ENCODE measurements at places on chromosomes 4 and X. TPM values are rescaled to one million over a fixed set of nuclear protein-coding genes. Genes with fewer than 3 reads are reported as not detected.

The SORCS2 gene
- total RNA-seq, result not detected

The PAGE5 gene
- total RNA-seq, result not detected

The TLL1 gene
- not detected for total RNA-seq

The GLOD5 gene
- not detected for total RNA-seq

The RGN gene
- total RNA-seq, result not detected

The FAM47E gene
- total RNA-seq, result not detected

The CXorf49 gene
- not detected for total RNA-seq

The IL15 gene
- total RNA-seq, result 1.2 TPM
